ENCODE measurements at places on chromosomes 5 and 9.

DNA sequence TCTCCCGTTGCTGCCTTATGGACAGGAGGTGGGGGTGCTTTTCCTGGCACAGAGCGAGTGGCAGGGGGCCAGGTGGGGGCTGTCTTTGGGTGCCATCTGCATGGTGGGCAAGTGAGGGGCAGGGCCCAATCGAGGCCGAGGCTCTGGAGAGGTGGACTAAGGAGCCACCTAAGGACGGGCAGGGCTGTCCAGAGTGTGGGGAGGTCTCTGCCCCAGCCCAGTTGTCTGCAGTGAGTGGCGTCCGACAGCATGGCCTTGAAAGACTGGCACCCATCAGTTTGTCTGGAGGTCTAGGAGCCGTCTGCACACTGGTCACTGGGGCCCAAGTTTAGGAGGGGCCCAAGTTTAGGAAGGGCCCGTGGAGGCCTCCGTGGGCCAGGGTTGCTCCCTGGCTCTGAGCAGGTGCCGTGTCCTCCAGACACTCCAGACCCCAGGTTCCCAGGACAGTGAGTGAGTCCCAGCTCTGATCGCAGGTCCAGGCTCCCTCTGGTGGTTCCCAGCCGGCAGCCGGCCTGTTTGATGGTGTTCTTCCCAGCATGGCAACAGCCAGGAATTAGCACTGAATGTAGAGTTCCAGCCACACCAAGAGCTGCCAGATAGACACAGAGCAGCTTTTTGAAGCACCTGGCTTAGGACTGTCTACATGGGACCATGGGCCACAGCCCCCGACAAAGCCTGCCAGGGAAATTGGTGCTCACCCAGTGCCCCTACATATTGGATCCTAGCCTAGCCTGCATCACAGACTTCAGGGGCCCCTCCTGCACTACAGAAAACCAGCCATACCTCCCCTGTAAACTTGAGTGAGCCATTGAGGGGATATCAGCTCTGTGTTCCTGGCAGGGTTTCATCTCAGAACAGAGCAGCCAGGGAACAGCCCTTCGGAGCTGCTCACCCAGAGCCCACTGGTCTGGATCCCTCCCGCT, 120.9 kb downstream of the WNK2 start:
- DNase-seq, result no peak

DNA sequence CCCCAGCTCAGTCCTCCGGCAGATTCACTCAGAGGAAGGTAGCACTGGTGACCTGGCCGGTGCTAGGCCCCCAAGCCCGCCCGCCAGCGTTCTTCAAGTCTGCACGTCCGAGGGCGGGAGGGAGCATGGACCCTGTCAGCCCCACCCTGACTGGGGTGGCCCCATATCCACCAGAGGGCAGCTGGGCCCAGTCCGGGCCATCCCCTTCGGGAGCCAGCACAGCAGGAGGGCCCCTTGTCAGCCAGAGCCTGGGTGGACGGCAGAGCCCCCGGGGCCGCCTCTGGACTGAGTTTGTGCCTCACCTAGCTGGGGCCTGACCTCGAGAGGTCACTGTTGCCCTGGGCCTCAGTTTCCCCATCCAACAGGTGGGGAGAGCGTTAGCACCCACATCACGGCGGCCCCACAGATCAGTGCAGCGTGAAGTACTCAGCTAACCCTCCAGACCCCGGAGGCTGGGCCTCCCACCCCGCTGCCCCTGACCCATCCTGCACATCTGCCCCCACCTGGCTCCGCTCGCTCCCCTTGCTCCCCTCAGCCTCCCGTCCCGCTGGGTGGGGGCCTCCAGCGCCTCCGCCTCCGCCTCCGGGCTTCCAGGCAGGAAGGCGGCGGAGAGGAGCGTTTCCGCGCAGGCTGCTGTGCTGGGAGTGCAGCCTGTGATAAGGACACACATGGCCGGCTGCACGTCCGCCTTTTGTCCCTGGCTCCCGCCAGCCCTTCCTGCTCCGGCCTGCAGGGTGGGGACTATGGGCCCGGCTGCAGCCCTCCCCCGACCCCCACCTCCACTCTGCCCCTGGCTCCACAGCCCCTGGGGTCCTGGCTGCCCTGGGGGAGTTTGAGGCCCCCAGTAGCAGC, 16.6 kb upstream of the EGFL7 start:
- no peak for DNase-seq

GRCh38 chr9:136867480-136867879, 1.4 kb upstream of the EDF1 start:
- DNase-seq, result no peak

DNA sequence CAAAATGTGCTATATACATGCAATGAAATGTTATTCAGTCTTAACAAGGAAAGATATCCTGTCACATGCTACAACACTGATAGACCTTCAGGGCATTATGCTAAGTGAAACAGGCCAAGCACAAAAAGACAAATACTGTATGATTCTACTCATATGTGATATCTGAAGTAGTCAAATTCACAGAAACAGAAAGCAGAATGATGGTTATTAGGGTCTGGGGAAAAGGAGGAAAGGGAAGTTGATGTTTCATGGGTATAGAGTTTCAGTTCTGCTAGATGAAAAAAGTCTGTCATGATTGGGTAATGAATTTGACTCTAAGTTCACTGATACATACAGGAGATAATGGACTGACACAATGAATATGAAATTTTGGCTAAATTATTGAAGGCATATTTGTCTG, 11.2 kb upstream of the RIC1 start:
- peak; percentile 66 for DNase-seq
